IgD-negative memory B cell (primary cell): ENCODE measurements at places on chromosomes 5 and 9. TPM values are rescaled to one million over a fixed set of nuclear protein-coding genes. Genes with fewer than 3 reads are reported as not detected.

TSPAN17 gene
- polyA plus RNA-seq = 19.5 TPM

CCNI2 gene
- 0.51 TPM for polyA plus RNA-seq

PCDHB15 gene
- not detected for polyA plus RNA-seq

FLT4 gene
- polyA plus RNA-seq = 0.56 TPM

PCDHB4 gene
- polyA plus RNA-seq = not detected

SPATA31A7 gene
- not detected for polyA plus RNA-seq

TSSK1B gene
- not detected for polyA plus RNA-seq

DDX4 gene
- polyA plus RNA-seq = not detected

GBGT1 gene
- polyA plus RNA-seq = 1.7 TPM

QRFP gene
- not detected for polyA plus RNA-seq

CCDC69 gene
- 75.5 TPM for polyA plus RNA-seq

PCDHB9 gene
- polyA plus RNA-seq = 0.31 TPM

TXNDC8 gene
- not detected for polyA plus RNA-seq

LMBRD2 gene
- 2.5 TPM for polyA plus RNA-seq
